ENCODE measurements at places on chromosomes 3 and 15. TPM values are rescaled to one million over a fixed set of nuclear protein-coding genes. Genes with fewer than 3 reads are reported as not detected.

- no peak for DNase-seq
These were observed 45.5 kb downstream of the PCSK6 start for GRCh38 chr15:101444015-101444414.

DNA sequence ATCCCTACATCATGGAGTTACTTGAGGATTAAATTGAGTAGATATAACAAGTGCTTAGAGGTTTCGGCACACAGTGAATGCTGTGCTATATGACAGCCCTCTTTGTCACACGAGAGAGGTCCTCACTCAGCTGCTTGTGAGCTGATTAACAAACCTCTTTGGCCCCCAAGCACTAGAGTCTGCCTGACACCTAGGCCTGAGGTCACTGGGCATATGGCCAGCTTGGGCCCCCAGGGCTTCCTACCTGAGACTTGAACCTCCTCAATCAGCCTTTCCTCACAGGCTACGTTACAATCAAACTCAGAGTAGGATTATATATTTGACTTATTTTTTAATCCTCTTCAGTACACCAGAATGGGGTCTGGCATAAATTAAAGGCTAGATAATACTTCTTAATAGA is 88.8 kb downstream of the WDR72 start:
- no peak for DNase-seq

GRCh38 chr3:186270701-186271100 is 91.3 kb downstream of the DGKG start:
- DNase-seq: peak; percentile 52

DNA sequence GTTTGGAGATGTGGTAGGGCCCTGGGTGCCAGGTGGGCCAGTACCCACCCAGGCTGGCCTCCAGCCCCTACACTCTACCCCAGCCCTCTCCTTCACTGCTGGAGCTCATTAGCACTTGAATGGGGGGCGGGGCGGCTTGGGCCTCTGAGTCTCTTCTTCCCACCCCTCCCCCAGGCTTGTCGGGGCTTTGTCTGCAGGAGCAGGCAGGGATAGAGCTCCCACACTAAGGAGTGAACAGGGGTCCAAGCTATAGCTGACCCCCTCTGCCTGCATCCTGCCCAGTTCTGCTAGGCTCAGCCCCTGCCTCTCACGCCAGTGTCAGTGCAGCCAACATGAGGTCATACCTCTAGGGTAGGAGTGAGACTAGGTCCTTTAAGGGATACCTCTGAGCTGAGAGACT is 5.2 kb downstream of the GNAI2 start:
- no peak for DNase-seq

ROPN1B gene
- total RNA-seq: not detected

GRCh38 chr3:156174229-156174847 is 54.0 kb downstream of the KCNAB1 start:
- peak; percentile 69 for DNase-seq

DNA sequence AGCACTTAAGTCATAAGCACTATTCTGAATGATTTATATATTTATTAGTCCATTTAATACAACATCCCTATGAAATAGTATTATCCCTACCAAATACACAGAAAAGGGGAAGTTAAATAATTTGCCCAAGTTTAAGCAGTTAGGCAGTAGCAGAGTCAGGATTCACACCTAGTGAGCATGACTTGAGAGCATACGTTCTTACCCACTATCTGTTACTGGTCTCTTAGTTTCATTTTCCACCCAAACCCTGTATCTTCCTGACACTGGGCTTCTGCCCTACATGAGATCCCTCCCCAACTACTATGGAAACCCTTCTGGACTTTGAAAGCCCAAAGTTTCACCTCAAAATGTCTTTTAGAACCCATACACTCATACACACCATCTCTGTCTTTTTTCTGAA is 4.4 kb upstream of the ATOSA start:
- DNase-seq: no peak

RASSF1 gene
- 31.8 TPM for total RNA-seq

CCDC39 gene
- total RNA-seq: not detected

GASK1A gene
- total RNA-seq: not detected

TLR9 gene
- total RNA-seq: not detected

AEN gene
- 112 TPM for total RNA-seq

GRCh38 chr15:60343221-60343970 is 54.4 kb downstream of the ANXA2 start:
- DNase-seq: no peak

- peak; percentile 25 for DNase-seq
These were observed 40.7 kb downstream of the LDHAL6B start for GRCh38 chr15:59247364-59247763.

RBP2 gene
- total RNA-seq: not detected

- DNase-seq: peak; percentile 23
These were observed 105.5 kb downstream of the NLGN1 start for GRCh38 chr3:173502983-173503568.

GPR62 gene
- total RNA-seq: not detected

IL17RE gene
- total RNA-seq: 5.3 TPM

DNA sequence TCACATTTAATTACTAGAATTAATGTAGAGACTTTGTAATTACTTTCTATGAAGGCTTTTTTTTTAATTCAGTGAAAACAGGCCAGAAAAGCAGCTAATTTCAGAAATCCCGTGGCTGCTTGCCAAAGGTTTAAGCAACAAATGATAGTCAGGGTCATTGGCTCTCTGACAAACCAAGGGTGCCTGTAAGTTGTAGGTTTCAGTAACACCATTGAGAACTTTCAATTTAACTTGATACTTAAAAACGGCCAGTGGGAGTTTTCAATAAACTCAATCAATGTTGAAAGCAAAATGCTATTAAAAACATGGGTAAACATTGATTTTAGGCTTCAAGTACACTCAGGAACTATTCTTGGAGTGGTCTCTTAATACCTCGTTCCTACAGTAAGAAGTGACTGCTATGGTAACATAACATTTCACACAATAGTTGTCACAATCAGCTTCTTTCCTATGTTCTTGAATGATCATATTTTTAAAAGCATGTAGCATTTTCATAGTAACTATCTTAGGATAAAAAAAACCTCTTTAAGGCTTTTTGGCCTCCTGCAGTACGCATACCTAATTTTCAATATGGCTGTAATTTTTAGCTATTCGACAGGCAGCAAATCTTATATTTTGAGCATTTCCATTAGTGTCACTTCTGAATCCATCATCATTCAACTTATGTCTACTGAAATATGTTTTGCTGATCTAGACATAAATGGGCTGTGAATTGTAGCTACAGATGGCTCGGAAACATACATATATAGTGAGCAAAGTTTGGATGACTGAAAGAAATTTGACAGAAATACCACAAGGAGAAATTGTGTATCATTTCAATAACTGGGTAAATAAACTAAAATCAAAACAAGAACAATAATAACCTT is 592.1 kb upstream of the GBE1 start:
- DNase-seq: peak; percentile 33

RHOV gene
- 0.24 TPM for total RNA-seq

DNA sequence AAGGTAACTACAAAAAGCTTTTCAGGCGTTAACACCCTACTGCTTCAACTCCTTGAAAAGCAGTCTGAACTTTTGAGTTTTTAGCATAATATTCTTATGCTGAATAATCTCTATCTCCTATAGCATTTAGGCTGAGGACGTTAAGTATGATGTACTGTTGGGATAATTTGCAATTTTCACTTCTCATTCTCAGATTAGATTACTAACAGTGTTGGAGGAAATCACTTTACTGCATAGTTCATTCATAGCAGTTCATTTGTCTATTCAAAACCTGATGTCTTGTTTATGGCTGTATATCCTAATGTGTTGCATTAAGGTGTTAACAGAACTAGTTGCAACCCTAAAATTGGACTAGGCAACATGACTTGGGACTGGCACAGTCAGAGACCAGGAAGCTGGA is 983.1 kb downstream of the FHIT start:
- DNase-seq: no peak

PEX5L gene
- total RNA-seq: not detected

DNA sequence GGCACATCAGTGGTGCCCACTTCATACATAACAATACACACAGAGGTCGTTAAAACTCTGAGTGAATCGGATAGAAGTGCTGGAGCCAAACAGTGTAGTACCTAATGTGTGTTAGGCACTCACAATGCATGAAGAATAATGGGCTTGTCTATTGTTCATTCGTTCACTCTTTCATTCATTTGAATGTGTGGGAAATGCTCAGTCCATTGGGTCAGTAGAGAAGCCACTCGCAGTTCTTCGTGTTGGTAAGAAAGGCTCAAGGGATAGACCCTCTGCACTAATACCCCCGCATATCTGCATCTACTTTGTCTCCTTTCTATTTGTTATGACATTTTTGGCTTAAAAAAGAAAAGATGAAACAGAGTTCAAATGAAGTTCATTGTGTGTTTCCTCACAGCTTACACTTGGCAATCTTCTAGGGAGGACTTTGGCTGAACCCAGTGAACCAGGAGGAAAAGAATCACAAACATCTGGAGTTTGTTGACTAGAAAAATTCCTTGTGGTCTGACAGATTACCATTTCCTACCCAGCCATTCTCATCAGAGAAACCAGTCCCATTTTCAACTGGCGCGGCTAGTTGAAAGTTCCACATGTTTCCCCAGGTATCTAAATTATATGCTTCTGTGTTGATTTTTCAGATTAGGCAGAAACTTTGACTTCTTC is 32.8 kb upstream of the MFSD1 start:
- no peak for DNase-seq

COLQ gene
- 0.68 TPM for total RNA-seq

DNA sequence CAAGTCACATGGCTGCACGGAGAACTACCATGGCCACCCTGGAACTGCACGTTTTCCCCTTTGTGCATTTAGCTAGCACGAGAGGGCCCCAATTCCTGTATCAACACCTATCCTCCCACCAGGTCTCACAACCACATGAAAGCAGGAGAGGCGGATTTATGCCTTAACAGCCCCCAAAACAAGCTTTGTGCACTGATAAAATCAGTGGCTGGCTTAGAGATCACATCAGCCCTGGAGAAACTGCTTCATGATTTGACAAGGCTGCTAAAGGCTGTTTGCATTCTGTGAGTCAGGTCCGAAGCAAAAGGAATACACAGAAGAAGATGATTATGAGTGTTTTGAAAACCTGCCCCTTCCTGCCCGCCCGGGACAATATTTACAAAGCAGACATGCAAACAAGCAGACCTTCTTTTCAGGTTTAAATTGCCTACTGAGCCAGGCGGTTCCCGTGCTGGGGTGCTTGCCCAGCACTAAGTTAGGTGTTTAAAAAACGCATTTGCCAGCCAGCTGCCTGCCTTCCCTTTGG is 25.9 kb downstream of the CEMIP start:
- DNase-seq: no peak

DNA sequence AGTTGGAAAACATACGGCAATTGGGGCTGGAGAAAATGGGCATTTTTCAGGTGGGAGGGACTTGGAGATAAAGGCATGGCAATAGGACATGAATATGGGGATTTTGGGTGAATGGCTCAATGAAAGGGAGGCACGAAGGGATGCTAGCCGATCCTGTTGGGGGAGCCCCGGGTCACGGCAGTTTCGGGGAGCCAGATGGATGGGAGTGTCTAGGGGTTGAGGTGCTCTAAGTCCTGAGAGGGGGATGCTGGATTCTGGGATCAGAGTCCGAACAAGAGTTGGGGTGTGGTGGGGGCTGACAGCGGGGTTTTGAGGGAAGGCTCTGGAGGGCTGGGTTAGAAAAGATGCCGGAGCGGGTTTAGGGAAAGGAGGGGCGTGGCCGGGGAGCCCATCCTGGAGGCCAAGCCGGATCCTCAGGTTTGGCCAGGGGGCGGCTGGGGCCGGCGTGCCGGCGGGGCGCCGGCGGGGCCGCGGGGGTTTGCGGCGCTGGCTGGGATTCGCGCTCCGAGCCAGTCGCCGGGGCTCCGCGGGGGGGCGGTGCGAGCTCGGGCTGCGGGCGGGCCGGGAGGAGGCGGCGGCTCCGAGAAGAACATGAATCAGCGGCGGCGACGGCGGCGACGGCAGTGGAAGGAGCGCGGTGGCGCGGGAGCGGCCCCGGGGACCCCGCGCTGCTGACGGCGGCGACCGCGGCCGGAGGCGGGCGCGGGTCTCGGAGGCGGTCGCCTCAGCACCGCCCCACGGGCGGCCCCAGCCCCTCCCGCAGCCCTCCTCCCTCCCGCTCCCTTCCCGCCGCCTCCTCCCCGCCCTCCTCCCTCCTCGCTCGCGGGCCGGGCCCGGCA is at the start of gene TYRO3:
Gene TYRO3, plus strand, starts transcription at position 813 of the 839 bp plus-strand sequence. CDS start 46 bp downstream, outside the sequence.
- peak; percentile 74 for DNase-seq

DNA sequence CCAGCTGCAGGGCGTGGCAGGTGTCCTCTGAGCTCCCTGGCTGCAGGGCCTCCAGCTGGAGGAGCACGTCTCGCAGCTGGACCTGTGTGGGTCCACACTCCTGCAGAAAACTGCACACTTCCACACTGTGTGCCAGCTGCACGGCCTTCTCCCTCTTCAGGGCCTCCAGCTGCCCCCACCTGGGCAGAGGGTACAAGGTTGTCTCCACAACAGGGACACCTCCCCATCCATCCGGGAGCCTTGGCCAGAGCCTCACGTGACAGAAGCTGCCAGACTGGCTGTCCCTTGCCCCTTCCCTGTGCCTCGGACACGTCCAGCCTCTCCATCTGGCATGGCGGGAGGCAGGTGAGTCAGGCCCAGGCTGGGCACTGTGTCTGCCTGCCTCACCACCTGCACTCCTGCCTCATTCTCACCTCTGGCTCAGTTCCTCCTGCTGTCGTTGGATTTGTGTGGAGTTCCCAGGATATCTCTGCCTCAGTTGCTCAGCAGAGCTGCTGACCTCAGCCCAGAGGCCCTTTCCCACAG is 14.5 kb downstream of the SPTBN5 start:
- peak; percentile 77 for DNase-seq

GRCh38 chr3:59456852-59457485 is 407.1 kb upstream of the CFAP20DC start:
- DNase-seq: no peak

GOLGA6L10 gene
- 0.47 TPM for total RNA-seq

SYNPR gene
- not detected for total RNA-seq

- no peak for DNase-seq
These were observed 199.6 kb downstream of the EFHB start for GRCh38 chr3:19734453-19734852.

- no peak for DNase-seq
These were observed 49.4 kb downstream of the HERC2 start for GRCh38 chr15:28272587-28272986.

GRCh38 chr15:88986949-88987590 is 73.9 kb upstream of the MFGE8 start:
- DNase-seq: no peak

DNA sequence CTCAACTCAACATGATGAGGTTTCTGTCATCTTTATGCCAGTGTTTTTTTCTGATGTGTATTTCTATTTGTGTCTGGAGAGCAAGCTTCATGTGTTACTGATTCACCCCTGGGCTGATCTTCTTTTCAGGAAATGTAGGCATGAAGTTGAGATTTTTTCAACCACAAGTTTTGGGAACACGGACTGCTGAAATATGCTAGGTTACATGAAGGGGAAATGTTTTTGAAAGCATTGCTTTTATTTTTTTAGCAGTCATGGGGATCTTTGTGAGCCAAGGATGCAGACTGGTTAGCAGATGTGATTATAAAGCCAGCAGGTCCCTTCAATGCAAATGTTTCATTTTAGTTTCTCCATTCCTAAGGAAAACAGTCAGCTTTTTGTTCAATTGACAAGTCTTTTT is 219.3 kb upstream of the COL8A1 start:
- no peak for DNase-seq
